ENCODE measurements at places on chromosomes 7 and 10.
A peak's percentile ranks its signal among the peaks of the same experiment; 100 is the strongest.

DNA sequence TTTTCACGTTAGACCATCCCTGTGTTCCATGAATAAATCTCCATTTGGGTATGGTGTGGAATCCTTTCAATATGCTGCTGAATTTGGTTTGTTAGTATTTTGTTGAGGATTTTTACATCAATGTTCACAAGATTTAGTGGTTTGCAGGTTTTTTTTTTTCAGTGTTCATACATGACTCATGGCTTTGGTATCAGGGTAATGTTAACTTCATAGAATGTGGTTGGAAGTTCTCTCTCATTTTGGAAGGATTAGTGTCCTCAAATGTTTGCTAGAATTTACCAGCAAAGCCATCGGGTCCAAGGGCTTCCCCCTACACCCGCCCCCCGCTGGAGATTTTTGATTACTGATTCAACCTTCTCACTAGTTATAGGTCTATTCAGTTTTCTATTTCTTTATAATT, 398.0 kb downstream of the NXPH1 start:
- no peak for DNase-seq

DNA sequence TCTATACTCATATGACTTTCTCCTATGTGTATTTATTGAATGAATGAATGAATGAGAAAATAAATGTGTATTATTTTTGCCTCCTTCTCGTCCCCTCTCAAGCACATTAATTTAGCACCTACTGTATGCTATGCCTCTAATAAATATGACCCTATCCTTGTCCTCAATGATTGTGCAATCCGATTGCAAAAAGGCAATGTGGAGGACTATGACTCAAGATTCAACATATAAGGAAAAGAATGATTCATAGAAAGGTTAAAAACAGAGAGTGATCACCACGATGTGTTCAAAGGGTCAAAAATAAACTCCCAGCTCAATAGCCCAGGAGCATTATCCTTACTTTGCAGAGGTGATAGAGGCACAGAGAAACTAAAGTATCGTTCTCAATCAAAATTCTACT, 322.8 kb upstream of the SORCS1 start:
- DNase-seq = no peak

DNA sequence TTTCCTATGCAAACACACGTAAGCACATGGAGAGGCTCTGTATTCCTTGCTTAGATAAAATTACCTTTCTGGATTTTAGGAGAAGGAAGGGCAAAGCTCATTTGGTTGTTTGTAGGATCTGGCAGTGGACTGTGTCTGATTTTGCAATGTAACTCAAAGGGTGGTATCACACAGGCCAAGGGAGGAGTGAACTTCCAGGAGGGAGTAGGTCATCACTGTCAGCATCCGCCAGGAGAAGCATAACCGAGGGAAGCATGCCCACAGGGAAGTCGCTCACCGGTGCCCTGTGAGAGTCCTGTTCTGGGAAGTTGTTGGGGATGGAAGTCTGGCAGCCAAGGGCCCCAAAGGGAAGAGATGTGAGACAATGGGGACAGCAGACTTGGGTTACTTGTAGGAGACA, 74.4 kb downstream of the CFAP58 start:
- DNase-seq = no peak

DNA sequence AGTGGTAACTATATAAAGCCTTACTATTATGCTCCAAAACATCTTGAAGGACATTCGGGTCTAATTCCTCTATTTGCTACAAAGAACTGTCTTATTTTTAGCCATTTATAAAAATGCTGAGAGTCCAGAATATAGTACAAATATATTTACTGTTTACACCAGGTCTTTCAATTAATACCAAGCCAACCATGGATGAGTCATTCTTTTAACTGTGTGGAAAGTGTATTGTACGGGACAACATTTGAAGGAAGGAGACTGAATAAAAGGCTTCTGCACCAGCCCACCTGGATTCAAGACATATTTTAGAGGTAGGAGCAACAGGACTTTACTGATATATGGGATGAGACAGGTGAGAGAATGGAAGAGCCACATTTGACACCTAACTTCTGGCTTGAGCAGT, 35.4 kb downstream of the MASTL start:
- no peak for DNase-seq

DNA sequence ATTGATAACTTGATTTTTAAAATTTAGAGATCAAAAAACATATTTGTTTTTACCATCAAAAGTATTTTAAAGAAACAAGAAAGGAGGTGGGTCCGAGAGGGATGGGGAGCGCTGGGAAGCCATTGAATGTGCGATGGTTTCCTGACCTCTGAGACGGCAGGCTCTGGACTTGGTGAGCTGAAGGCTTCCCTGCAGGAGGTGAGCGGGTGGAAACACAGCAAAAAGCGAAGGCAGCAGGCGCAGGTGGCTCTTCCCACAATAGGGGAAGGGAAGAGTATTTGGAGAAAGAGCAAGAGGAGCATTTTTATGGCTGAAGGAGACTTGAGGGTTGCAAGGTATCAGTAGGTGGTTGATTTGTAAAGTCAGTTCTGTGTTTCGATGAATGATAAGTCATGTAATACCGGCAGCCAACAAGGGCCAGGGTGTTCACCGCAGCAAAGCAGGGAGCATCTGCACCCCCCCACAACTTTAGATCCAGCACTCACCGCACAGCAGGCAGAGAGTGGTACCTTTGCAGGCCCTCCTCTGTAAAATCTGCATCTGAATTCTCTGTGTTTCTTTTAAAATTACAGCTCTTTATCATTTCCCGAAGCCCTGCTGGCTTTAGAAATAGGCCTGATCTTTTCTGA, 10.5 kb downstream of the C10orf53 start:
- DNase-seq = no peak

- DNase-seq = no peak
These were observed 2.0 kb downstream of the OPN1SW start for GRCh38 chr7:128773604-128774003.

GRCh38 chr10:44439958-44440244, 55.0 kb upstream of the CXCL12 start:
- no peak for DNase-seq

DNA sequence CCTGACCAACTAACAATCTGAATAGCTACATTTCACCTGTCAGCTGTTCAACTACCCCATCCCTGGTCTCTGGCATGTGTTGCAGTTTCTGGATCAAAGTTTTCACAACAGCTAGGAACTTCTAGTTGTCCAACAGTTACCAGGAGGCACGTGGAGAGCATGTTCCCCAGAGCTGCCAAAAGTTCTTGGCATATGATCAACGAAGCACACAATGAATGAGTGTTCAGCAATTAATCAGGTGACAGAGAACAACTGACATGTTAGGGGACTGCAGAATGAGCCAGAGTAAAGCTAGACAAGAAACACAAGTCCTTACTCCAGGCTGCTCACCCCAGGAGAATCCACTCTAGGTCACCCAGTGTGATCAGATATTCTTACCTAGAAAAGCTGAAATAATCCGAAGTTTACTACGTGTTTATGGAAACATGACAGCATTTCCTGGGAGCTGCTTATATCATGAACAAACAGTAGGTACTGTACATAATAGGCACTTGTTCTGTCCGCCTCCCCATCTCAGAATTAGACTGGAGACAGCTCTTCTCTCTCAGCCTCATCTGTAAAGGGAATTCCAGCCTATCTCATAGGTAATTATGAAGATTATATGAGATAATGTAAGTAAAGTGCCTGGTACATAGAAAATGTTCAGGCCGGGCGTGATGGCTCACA, 50.6 kb downstream of the ZNF438 start:
- no peak for DNase-seq

- DNase-seq = no peak
These were observed 262.5 kb upstream of the SORCS1 start for GRCh38 chr10:107427016-107427415.

DNA sequence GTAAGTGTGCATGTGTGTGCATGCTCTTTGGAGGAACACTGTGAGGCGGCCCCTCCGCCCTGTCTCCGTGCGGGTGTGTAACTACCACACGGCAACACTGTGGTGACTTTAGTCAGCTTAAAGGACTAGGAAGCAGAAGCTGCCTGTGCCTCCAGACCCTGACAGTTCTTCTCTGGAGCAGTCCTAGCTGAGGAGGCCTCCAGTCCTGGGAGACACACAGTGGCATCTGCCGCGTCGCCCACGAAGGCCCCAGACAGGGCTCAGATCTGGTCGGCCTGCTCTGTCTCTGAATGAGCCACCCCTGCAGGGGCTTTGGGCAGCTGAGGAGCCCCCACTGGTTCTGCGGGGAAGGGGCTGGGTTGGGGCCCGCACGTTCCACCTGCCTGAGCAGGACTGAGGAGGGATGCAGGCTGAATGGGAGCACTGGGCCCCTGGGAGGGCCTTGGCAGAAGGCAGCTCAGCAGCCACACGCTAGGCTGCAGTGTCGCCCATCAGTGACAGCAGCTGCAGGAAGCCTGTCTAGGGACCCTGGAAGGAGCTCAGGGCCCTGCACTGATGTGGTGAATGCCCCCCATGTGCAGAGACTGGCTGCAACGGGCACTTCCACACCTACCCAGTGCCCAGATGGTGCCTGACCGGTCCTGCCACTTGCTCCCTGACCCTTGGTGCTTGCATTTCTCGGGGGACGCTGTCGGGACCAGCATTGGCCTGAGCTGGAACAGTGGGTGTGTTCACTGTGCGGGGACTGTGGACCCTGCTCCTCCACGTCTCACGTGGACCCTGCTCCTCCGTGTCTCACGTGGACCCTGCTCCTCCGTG, 27.3 kb upstream of the KNDC1 start:
- no peak for DNase-seq

DNA sequence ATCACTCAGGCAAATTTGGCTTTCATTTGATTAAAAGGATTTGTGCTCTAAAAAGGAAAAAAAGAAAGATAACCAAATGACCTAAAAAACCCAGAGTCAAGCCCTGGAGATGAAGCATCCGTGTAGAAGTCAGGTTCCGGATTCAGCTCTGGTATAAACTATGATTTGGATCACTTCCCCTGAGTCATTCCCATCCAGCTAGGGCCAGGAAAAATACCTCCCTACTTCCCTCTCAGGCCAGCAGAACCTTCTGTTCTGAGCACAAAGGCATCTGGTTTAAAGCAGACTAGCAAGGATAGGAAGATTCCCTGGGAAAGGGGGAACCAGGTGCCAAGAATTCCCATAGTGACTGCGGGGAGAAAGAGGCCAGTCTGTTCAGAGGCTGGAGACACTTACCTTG, 25.7 kb upstream of the NDST2 start:
- DNase-seq = no peak

DNA sequence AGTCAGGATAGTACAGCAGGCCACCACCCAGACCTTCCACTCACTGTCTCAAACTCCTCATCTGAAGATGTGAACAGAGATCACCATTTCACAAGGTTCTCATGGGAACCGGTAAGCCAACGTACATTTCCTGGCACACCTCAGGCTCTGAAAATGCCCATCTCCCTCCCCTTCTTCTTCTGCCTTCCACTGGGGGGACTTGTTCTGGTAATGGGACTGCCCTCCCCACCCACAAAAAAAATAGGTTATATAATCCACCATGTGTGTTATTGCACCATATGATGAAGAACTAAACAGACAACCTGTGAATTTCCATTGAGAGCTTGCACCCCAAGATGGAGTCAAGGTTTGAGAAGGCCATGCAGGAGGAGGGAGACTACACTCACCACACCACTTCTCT, 42.1 kb upstream of the IKZF1 start:
- DNase-seq = no peak

DNA sequence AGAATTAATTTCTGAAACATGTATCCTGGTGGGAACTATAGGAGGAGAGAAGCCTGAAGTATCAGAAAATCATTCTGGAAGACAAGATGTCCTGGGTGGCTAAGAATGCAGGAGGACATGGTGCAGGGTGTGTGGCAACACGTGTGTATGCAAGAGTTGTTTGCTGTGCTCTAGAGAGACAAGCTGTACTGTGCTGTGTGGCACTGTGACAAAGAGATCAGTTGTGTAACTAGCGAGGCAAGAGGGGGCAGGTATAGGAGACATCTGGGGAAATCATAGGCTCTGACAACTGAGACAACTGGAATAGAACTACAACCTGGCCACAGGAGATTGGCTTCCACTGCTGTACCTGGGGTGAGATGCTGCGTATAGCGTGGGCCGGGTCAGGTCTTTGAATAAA, 9.3 kb downstream of the ITGA8 start:
- no peak for DNase-seq

DNA sequence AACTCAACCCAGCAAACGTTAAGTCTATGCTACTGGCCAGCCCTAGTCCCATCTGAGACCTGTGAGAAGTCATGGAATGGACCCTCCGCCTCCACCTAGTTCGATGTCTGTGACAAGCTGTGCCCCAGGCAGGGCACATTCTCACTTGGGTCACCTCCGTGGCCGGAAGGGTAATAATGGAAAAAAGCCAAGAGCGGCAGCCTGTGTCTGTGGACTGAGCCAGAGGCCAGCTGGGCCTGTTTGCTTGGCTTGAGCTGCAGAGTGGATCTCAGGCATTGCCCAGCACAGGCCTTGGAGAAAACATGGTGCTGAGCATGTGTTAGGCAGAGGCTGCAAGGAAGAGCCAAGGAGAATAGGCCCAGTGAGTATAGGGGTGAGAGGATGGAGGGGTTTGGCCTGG, 97.8 kb downstream of the GALNT17 start:
- no peak for DNase-seq

GRCh38 chr7:15862016-15862780, 175.7 kb upstream of the MEOX2 start:
- DNase-seq = no peak

- no peak for DNase-seq
These were observed 29.6 kb upstream of the ABCB4 start for GRCh38 chr7:87505122-87505521.

GRCh38 chr7:129835569-129835968, 117.2 kb downstream of the UBE2H start:
- DNase-seq = no peak

DNA sequence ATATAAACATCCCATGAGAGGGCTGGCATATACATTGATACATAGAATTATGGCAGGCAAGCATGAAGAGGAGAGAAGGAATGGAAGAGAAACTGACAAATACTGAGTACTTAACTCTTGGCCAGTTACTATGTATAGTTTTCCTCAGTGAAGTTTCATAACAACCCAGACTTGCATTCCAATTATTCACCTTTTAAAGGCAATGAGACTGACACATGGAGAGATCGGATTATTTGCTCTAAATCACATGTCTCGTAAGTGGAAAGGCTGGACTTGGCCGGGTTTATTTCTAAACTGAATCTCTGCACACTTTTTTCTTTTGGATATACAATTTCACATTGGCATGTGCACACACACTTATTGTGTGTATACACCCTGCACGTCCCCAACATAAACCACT, 548.3 kb downstream of the PHTF2 start:
- DNase-seq = no peak

- no peak for DNase-seq
These were observed 286.6 kb downstream of the SEMA3D start for GRCh38 chr7:84900215-84900614.

DNA sequence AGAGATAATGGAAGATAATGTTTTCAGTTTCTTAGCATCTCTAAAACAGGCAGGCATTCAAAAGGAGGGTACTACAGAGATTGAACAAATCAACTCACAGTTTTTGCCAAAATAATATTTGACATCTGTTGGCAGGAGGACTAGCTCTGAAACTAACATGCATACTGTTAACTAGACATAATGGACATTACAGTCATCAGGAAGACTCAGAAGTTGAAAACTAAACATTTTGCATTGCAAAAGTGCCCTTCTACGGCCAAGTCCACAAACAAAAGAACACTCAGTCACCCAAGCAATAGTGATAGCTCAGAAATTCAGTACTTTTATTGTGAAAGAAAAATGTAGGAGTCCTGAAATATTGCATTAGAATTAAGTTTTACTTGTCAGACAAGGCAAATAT, 399.0 kb downstream of the HGF start:
- DNase-seq = no peak

- peak; percentile 1 for DNase-seq
These were observed 29.9 kb downstream of the RNLS start for GRCh38 chr10:88553116-88553752.

- DNase-seq = no peak
These were observed 82.8 kb downstream of the HGF start for GRCh38 chr7:81687062-81687461.

All from activated T-helper 1 cell treated with anti-CD3 and anti-CD28 coated beads, Interleukin-2, amount 50 U/mL, for 16 hours (primary cell).